ENCODE measurements at places on chromosomes 13 and 19.

GRCh38 chr13:20512042-20512683 is 13.5 kb downstream of the CRYL1 start:
- no peak for DNase-seq

- no peak for DNase-seq
Observed at GRCh38 chr19:28446511-28446910, 766.4 kb downstream of the UQCRFS1 start.

DNA sequence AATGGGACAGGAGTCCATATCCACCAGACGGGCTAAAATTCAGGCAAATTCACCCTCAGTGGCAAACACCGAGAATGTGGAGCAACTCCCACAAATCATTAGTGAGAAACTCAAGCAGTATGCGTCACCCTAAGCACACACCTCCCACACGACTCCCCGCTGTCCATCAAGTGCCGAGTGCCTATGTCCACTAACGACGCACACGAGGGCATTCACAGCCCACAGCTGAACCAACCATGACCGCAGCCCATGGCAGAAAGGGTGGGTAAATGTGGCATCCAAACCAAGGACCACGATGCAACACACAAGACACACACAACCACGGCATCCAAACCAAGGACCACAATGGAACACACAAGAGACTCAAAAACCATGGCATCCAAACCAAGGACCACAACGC is 22.0 kb downstream of the MIER2 start:
- no peak for DNase-seq

DNA sequence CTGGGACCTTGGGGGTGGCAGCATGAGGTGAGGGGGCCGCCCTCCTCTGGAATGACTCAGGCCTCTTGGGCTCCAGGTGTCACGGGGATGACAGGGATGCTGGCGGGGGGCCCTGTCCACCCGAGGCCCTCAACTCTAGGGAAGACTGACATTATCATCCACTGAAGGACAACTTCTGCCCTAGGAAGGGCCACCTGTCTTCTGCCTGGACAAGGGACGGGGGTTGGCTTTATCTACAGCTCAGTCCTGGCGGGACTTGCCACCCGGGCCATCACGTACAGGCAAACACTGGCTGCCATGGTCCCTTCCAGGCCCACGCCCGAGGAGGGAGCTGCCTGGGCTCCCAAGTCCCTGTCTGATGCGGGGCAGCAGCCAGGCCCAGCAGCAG is 130.7 kb downstream of the STK24 start:
- DNase-seq, result no peak

DNA sequence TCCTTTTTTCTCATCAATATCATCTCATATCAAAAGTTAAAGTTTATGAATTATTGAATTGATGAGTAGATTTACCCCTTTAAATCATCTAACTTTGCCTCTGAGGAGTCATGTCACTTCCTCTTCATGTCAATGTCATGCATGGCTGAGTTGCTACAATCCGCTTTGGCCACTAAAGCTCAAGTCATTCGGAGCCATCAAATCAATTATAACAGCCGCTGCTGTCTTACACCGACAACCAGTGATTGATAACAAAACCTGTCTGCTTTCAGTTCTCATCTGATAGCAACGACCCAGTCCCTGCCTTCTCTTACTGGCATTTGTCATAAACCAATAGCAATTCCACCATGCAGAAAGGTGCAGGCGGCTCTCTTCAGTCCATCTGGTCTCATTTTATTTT is 429.3 kb downstream of the DIAPH3 start:
- no peak for DNase-seq

DNA sequence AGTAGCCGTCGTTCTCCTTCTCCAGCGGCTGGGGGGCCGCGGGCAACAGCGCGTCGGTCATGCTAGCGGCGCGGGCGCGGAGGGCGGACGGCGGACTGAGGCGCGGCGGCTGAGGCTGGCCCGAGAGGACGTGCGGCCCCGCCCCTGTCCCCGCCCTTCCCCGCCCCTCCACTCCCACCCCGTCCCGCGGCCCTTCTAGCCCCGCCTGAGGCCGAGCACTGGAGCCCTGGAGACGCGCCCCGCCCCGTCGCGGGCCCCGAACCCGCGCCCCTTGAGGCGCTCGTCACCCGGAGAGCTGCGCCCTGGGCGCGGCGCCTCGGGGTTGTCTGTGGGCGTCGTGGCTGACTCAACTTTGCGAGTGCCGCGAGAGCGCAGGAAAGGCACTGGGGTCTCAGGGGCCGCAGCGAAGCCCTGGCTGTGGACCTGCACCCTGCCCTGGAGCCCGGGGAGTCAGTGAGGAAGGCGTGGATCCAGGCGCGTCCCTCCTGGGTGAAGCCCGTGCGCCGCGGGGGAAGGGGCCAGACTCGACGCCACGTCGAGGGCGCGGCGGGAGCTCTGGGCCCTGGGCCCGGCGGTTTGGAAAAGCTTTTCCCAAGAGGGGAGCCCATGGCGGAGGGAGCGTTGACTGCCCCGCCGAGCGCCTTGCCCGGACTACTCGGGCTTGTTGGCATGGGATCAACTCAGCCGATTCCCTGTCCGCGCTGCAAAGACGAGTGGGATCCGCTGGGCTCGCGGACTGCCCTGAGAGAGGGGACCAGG is at the start of gene RHPN2:
Gene RHPN2, minus strand, starts transcription at position 97 of the 759 bp plus-strand sequence. Its CDS starts 36 bp downstream, at position 61.
- DNase-seq, result peak; percentile 31

DNA sequence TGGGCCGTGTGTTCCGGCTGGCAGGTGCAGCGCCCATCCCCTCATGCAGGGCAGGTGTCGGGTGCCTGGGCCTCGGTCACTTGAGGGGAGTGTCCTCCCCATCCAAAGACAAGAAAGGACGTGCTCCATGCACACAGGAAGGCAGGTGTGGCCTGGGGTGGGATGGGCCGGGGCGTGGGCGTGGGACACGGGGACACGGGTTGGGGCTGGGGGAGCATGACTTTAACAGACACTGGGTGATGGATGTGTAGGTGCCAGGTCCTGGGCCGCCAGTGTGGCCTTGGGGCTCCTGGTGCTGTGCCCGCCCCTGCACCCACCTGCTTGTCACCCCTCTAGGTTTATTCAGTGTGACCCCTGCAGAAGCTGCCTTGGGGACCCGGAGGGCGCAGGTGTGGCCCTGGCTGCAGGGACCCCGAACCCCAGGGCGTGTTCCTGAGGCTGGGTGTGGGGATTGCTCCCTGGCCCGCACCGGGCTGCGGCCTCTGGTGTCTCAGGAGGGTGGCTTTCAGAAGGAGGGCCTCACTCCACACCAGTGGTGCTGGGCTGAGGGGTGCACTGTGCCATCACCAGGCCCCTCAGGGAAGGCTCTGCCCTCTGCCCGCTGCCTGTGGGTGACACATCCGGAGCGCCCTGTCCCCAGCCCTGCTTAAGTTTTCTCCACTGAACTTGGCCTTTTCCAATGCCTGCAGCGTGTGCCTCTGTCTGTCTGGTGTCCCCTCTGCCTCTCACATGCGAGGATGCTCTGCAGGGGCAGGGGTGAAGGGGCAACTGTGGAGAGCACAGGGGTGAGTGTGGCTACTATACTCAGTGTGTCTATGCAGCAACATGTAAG is 5.2 kb downstream of the TMEM255B start:
- DNase-seq, result no peak

GRCh38 chr13:101785858-101786257 is 333.4 kb downstream of the ITGBL1 start:
- DNase-seq, result no peak

GRCh38 chr13:82729401-82729800 is 1152.9 kb downstream of the SLITRK1 start:
- no peak for DNase-seq

DNA sequence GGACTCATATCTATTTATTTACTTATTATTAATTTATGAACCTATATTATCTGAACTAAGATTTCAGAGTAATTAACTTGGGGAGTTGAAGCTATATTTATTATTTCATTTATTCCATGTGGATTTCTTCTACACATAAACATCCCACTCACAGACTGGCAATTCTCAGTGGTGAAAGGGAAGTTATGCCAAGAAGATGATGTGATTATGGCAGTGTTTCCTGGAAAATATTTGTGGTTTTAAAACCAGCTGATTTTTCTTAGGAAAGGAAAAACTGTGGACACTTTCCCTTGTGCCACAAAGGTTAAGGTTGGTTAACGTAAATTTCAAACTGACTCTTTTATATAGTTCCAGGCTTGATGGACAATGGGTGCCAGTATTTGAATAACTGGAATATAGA is 513.1 kb downstream of the SLITRK6 start:
- DNase-seq, result no peak

DNA sequence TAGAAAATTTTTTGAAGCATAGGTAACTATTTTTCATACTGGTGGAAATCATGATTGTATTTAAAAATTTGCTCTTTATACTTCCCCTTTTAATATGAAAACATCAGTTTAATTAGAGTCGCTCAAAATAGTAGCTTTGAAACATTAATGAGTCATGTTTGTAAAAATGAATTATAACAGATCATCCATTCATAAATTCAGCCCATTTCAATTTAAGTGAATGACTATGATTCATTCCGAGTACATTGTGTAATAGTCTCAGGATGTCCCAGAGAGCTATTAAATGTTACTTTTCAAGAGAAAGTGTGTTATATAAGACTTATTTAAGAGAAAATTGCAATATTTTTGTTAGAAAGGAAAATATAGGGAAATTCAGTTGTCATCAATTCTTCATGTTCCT is 111.0 kb downstream of the FNDC3A start:
- no peak for DNase-seq

GRCh38 chr19:17767559-17767958 is 16.3 kb downstream of the FCHO1 start:
- DNase-seq, result no peak

DNA sequence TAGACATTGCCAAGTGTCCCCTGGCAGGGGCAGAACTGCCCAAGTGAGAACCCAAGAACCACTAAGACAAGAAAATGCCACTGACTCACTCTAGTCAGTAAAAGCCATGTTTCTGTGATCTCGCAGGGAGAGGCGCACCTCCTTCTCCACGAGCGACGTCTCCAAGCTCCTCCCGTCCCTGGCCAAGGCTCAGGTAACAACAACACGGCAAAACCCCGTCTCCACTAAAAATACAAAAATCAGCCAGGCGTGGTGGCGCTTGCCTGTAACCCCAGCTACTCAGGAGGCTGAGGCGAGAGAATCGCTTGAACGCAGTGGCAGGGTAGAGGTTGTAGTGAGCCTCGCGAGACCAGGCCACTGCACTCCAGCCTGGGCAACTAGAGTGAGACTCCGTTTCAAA is 17.5 kb upstream of the USE1 start:
- no peak for DNase-seq

DNA sequence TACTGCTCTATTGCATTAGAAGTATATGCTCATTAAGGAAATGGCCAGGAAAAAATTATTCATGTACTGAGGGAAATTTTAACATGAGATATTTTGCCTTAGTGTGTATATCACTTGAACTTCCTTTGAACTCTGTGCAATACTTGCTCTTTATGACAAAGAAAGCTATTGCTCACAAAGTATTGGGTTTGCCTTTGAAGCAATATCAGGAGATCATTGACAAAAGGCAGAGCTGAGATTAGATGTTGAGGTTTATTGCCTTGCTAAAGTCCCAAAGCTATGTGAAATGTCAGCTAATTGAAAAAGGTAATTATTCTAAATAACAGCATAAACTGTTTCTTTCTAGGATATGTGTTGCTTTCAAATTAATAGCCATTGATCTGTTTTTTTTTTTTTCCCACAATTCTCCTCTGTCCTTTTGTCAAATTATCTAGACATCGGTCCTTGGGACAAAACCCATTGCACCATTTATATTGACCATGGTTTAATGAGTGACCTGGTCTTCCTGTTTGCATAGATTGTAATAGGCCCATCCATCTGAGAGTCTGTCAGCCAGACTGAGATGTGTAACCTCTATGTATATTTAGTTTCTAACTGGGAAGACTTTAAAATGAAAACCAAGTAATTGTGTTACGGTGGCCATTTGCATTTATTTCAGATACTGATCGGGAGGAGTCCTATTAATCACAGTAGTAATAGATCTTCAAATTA is 752.7 kb upstream of the GPC6 start:
- DNase-seq, result no peak

DNA sequence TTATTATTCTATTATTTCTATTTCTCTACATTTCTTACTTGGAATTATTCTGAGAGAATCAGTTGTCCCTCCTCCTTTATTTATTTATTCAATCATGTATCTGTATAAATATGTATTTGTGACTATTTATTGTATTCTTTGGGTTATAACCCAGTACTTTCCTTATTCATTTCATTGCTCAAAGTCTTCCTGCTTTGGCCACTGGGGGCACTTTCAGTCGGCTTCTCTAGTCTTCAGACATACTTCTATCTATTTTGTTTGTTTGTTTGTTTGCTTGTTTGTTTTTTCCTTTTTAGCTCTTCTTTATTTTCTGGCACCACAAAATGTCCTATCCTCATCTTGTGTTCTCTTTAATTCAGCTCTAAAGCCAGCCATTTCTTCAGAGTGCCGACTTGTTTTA is 260.4 kb downstream of the NALCN start:
- no peak for DNase-seq

DNA sequence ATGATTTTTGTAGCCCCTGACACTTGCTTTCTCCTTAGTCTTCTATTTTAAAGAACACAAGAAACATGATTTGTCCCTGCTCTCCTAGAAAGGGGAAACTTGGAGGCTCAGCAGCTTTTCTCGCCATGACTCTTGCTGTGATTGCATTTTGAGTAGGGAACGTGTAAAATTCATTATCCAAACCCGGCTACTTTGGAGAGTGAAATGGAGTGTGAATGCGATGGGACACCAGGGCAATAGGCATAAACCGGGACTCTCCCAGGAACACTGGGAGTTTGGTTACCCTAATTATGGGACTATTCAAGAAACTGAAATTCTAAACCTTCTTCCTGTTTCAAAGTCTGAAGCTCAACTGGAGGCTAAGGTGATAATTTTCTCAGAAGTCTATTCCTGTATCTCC is 181.7 kb upstream of the RFC3 start:
- DNase-seq, result no peak

DNA sequence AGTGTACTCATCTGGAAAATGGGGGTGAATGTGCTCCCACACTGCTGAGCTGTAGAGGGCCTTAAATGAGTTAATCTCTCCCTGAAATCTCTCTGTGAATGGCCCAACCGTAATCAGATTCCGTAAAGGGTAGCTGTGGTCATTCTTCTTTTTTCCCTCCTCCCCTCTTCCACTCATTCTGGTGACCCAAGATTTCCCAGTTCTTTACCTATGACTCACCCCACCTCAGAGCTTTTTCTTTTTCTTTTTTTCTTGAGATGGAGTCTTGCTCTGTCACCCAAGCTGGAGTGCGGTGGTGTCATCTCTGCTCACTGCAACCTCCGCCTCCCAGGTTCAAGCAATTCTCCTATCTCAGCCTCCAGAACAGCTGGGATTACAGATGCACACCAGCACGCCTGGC is 33.3 kb upstream of the MUC16 start:
- DNase-seq, result no peak

GRCh38 chr19:8210421-8211101 is 1.4 kb downstream of the CERS4 start:
- DNase-seq, result no peak

- no peak for DNase-seq
Observed at GRCh38 chr13:33537026-33537425, 251.5 kb upstream of the STARD13 start.

GRCh38 chr19:45764945-45765701 is 3.9 kb downstream of the SIX5 start:
- no peak for DNase-seq

- no peak for DNase-seq
Observed at GRCh38 chr19:13783565-13784500, 9.6 kb downstream of the C19orf53 start.

- DNase-seq, result no peak
Observed at GRCh38 chr13:100753376-100753775, 78.8 kb upstream of the TMTC4 start.

Data from activated T-helper 9 cell treated with anti-CD3 and anti-CD28 coated beads, Interleukin-2, amount 50 U/mL, for 16 hours (primary cell).